ENCODE measurements at places on chromosomes 6 and 20.

GRCh38 chr20:62545271-62545670 lies 69.5 kb upstream of the GATA5 start:
- no peak for DNase-seq

GRCh38 chr20:33474963-33475362 lies 14.9 kb upstream of the CBFA2T2 start:
- no peak for DNase-seq

DNA sequence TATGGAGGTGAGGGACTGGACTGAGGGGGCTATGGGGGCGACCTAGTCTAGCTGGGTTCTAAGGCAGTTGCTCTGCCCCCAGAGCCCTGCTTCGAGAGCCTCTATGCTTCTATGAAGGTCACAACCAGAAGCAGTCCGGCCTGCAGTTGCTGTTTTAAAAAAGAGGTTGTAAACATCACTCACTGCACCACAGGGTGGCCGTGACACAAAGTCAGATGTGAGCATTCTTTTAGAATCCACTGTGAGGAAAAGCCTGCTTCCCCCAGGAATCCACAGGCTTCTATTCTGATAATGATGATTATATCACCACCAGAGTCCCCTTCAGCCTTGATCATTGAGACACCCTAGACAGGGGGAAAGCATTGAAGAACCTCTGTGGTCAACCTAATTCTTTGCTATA lies 229.7 kb upstream of the AGPAT4 start:
- DNase-seq = no peak

DNA sequence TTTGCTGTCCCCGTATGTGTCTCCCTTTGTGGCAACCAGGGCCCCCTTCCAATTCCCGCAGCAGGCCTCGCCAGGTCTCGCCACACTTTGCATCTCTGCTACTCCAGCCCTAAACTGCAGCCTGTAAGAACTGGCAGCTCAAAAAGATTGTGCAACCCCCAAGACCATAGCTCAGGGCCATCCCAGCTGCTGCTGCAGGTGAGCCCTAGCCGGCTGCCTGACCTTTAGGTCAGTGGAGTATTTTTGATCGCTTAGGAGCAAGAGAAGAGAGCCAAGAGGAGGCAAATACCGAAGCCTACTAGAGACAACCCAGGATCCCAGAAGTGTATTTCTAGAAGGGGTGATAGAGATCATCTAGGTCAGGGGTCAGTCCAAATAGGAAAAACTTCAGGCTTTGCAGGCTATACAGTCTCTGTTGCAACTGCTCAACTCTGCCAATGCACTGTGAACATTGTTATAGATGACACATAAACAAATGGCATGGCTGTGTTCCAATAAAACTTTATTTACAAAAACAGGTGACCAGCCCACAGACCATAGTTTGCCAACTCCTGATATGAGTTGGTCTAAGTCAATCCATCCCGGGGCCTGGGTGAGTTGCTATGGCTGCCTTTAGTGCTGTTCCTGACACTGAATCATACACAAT lies 138.4 kb downstream of the EYA2 start:
- DNase-seq = no peak

DNA sequence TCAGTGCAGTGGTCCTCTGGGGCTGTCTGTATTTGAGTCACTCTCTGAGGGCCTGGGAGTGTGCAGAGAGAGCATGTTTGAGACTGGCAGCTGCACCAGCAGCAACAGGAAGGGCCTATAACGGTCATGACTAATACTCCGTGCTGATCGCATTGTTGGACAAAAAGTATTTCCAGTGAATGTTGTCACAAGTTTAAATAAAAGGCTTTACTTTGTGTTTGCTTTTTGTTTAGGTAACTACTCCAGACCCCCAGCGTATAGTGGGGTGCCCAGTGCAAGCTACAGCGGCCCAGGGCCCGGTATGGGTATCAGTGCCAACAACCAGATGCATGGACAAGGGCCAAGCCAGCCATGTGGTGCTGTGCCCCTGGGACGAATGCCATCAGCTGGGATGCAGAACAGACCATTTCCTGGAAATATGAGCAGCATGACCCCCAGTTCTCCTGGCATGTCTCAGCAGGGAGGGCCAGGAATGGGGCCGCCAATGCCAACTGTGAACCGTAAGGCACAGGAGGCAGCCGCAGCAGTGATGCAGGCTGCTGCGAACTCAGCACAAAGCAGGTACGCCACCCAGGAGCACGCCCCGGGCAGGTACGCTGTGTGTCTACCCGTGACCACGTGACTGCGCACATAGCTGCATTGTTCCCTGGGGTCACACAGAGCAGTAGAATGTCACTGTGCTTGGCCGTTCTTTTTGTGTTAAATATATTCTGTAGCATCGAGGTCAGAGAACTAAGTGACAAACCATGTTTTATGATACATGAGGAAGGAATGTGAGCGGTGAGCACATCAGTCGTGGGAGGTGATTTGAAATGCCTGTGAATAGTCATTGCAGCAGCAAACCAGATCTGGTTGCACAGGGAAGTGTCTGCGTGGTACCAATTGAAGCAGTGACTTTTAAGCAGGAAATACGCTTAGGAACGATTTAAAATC lies 174.7 kb downstream of the TMEM242 start:
- DNase-seq = no peak

- DNase-seq = no peak
These were observed 21.7 kb downstream of the BMP7 start for GRCh38 chr20:57244627-57245214.

DNA sequence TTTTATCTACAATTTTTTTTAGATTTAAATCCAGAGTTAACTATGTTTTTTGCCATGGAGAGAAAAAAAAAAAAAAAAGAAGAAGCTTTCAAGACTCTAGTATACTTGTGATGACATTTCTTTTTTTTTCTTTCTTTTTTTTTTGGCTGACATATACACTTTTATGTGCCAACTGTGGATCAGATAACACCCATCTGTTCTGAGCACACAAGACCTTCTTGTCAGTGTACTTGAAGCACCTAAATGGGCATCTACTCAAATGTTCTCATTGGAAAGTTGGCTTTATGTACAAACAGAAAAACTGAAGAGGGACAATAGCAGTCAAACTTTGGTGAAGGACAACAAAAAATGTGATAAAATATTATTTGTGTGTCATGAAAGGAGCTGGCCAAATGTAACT lies 904.5 kb downstream of the GRIK2 start:
- DNase-seq = no peak

GRCh38 chr6:10098756-10099528 lies 315.9 kb downstream of the TFAP2A start:
- no peak for DNase-seq

DNA sequence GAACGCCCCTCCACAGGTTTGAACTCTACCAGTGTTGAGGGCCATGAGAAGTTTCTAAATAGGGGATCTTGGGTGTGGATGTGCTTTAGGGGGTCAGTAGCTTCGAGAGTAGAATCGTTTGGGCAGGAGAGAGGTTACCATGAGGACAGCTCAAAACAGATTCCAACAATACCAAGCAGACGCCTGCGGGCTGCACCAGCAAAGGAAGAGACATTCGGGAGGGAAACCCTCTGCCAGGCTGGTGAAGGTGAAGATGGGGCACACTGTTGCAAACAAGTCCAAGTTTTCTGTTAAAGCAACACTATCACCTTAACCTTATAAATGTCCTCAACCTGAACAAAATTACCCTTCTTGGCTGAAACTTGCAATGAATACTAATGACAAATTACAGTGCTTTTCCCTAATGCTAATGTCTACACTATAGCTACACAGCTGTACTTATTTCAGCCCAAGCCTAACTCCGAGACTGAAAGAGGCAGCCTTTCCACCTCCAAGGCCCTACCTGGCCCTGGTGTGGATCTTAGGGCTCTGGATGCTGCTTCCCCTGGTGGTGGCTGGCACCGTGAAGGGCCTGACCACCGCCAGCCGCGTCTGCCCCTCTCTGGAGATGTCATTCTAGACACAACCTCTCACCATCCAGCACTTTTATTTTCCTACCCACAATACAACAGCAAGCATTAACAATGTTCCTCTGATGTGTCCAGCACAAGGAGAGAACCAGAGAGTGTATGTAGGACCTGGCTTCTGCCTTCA lies 80.1 kb downstream of the DLL1 start:
- no peak for DNase-seq

GRCh38 chr6:63272397-63272796 lies 47.4 kb downstream of the LGSN start:
- DNase-seq = no peak

DNA sequence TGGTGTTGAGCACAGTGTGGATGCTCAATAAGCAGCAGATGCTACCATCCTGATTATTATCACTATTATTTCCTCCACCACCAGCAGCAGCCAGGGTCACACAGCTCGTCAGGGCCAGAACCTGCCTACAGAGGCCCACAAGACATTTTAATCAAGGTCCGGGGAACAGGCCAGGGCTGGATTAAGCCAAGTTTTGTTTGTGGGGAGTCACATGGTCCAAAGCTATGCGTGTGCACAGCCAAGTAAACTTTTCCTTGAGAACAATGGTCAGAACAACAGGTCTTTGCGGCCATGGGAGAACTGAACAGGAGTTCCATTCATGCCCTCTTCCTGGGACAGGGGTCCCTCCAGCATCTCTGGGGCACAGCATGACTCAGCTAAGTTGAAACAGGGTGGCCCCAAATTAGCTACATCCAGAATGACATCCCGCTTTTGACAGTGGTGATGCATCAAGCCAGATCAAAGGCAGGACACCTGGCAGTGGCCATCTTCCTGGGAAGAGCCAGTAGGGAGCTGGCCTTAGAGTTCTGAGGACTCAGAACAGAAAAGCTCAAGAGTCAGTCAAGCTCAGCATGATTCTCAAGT lies 11.7 kb downstream of the SNTA1 start:
- no peak for DNase-seq

DNA sequence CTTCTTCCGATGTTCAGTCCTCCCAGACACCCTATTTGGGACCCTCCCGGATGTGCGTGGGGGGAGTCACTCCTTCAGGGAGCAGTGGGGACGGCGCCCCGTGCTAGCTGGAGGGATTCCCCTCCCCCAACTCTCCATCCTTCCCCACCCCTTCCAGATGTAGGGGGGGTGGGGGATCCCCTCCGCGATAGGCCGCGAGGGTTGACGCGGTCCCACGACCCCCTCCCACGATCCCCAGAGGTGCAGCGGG lies 548 bp downstream of the GNL1 start:
- DNase-seq = no peak

- DNase-seq = no peak
These were observed 45.6 kb upstream of the MRPS10 start for GRCh38 chr6:42263165-42263728.

- no peak for DNase-seq
These were observed 107.2 kb upstream of the GGTLC1 start for GRCh38 chr20:24095756-24096155.

GRCh38 chr6:117110146-117110545 lies 155.2 kb upstream of the VGLL2 start:
- no peak for DNase-seq

DNA sequence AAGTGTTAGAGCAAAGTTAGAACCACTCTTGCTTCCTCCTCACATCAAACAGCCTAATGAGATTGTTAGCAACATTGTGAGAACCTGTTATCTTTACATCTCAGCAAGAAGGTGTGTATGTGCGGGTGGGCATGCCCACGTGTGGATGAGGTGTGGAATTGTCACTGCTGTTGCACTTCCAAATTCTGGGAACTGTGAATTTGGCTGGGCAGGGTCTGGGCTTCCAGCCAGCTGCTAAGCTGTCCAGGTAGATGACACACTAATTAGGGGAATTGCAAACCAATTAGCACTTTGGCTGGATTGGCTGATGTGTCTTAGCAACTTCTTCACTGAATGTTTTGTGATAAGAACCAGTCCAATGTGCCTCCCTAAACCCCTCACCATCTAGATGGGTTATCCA lies 848.2 kb downstream of the DHX35 start:
- DNase-seq = no peak

DNA sequence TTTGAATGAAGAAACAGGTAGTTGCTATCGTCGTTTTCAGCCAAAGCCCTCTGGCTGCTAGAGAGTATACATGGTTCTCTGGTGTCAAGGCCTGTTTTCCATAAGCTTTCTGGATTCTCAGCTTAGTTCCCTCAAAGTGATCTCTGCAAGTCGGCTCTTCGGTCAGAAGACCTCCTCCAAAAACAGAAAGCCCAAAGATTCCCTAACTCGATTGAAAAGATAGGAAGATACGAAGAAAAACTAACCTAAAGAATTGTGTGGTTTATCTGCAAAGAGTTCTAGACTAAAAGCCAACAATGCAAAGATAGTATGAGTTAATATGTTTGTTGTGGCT lies 545 bp upstream of the ASCC3 start:
- no peak for DNase-seq

All from activated naive CD8-positive, alpha-beta T cell treated with anti-CD3 and anti-CD28 coated beads, Interleukin-2, amount 50 U/mL, for 24 hours (primary cell).